Anterior cingulate cortex (tissue), 58 donors: ENCODE measurements at places on chromosomes 5 and 9.

DNA sequence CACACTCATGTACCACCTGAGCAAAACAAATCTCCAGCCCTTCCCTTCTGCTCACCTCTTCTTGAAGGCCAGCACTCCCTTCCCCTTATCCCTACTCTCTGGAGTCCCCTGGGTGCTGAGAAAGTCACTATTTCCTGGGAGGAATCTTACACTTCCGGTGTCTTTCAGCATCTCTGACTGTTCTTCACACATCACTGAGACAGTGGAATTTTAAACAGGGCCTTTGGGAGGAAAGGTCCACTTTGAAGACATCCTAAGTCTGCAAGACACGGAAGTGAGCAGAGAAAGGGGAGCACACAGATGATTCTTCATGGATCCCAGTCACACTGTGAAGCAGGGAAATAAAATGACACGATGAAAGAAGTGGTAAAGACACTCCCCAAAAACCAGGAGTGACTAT, 25.6 kb downstream of the FRMD3 start:
- no peak for DNase-seq

GRCh38 chr5:90529194-90529938, at the start of gene LYSMD3:
TSS of gene LYSMD3 (minus strand) at chr5:90529584. CDS start at chr5:90525289, 4,295 bp downstream.
- peak; percentile 96 for DNase-seq

- no peak for DNase-seq
These were observed 264.3 kb upstream of the MVB12B start for GRCh38 chr9:126062158-126062886.

- DNase-seq = no peak
These were observed 55.7 kb upstream of the CARTPT start for GRCh38 chr5:71663191-71663969.

DNA sequence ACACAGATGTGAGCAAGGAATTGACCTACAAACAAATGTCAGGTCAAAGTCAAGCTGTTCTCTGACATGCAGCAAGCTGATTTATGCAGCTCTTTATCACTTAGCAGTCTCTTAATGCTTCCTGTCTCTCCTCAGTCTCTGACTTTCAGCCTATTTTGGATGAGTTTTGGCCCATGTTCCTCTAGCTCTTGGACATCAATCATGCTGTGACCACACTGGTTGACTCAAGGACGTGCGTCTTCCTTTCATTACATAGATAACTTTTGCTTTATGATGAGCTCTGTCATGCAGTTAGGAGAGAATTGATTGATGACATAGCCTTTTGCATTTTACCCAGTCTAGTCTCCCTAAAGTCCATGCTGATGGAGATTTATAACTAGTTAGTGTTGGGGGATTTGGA, 9.4 kb upstream of the REEP5 start:
- DNase-seq = no peak

- no peak for DNase-seq
These were observed 36.0 kb downstream of the WHRN start for GRCh38 chr9:114469091-114469853.

DNA sequence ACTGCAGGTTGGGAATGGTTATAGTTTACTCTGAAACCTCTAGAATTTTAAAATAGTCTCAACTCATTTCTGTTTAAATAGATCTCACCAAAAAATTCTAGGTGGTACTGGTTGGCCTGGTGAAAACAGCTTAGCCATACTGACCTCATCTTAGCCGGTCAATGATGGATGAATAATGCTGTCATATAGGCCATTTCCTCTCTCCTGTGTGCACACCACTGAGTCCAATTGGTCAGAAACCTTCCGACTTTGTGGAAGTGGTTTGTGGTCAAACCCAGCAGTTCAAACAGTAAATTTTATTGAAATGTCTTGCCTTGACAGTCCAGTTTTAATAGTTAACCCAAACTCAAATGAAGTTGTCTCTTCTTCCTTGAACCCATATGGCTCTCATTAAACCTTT, 98.6 kb downstream of the GIN1 start:
- no peak for DNase-seq

DNA sequence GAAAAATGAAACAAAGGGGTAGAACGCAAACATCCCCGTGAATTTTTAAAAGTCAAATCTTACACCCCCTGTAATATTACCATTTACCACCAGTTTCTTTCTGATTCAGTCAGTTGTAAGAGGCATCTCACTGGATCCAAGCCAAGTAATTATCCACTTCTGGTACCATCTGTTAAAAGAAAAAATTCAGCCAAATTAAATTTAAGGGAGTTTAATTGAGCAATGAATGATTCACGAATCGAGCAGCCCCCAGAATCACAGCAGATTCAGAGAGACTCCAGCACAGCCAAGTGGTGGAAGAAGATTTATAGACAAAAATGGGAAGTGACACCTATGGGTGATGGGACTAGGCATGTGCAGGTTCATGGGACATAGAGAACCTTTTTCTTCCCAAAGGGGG, 29.9 kb upstream of the MTMR12 start:
- no peak for DNase-seq

DNA sequence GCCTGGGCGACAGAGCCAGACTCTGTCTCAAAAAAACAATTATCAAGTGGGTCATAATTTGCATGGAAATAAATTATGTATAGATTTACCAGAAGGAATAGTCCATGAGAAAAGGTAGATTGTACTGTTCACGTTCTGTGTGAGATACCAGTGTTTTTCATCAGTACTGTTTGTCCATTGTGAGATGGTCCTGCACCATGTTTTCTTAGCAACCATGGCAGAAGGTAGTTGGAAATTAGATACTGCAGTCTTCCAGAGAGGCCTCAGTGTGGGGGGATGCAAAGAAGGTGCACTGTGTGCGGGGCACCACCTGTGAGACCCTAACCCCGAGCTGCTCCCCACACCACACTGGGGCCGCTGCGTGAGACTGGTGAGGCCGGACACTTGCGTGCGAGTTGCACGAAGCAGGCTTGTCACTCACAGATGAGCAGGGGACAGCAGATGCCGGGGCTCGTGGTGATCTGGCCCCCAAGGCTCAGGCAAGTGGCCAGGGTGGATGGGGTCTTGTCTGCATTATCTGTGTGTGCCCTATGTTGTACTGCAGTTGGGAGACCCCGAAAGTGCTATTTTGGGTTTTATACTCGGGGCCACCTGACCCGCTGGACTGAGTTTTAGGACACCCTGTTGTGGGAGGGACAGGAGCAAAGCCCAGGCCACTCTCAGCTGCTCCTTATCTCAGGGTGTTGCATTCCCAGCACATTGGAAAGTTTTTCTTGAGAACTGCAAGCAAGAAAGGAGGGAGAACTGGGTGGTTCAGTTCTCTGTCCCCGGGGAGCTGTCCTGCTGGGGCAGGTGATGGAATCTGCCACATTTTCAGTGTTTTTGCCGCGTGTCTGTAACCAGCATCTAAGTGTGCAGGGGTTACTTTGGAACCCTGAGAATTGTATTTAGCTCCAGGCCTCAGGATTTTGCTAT, 61.9 kb downstream of the EHMT1 start:
- DNase-seq = no peak

- DNase-seq = no peak
These were observed 51.2 kb downstream of the MRPS27 start for GRCh38 chr5:72268753-72269410.

DNA sequence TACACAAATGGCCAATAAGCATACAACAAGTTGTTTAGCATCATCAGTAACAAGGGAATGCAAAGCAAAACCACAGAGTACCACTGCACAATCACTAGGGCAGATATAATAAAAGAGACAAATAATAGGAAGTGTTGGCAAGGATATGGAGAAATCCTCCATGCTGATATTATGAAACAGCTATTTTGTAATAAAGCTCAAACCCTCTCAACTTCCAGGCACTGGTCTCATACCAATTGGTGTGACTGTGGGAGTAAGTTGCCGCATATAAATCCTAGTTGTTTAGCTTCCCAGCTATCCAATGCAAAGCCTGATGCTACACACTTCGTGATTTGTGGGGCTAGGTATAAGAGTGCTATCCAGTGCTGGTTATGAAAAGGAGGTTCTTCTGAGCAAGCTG, 88.6 kb downstream of the SMIM23 start:
- no peak for DNase-seq

- DNase-seq = no peak
These were observed 108.1 kb downstream of the SEMA5A start for GRCh38 chr5:9437741-9438240.

DNA sequence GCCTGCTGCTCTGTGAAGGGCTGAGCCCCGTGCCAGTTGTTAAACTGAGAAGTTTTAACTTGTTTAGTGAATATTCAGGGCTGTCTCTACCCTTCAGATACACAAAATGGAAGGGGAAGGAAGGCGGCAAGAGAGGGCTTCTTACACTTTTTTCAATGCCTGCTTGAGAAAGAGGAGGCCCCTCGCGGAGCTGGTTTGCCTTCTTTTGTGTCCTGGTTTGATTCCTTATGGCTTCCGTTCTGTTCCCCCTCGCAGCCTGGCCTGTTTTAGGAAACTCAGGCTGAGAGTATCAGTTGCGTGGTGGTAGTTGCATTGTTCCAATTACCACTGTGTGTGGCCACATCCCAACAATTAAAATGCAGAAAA, 1.0 kb downstream of the FAM53C start:
- DNase-seq = no peak

GRCh38 chr5:80958616-80959015, 1.5 kb upstream of the RASGRF2 start:
- DNase-seq = no peak

DNA sequence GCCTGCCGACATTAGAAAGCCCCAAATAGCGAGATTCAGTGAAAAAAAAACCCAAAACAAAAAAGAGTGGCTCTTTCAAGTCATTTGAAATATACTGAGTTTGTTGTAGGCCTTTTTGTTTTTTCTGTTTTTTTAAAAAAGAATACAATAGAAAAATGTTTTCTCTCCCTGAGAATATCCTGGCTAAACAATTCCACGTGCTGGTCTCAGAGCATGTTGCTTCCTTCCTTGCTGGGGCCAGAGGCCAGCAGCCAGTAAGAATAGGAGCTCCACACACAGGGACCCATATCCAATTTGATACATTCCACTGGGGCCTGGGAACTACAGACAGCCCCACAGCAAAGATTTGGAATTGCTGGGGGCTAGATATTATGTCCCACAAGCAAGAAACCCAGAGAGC, 191.4 kb downstream of the HSPA4 start:
- DNase-seq = no peak

DNA sequence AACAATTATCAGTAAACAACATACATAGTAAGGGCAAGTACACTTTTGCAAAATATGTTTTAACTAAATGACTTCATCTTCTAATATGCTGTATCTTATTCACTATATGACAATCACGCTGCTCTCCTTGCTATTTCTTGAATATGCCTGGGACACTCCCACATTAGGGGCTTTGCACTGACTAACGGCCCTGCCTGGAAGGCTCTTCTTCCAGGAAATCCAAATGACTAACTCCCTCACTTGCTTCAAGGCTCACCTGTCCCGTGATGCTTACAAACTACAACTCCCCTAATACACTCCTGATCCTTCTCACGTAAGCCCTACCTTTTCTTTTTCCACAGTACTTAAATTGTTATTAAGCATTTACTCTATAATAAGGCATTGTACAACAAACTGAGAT, 10.6 kb downstream of the ERP44 start:
- no peak for DNase-seq

- no peak for DNase-seq
These were observed 692.3 kb downstream of the PTPRD start for GRCh38 chr9:9920425-9921060.

- no peak for DNase-seq
These were observed 28.5 kb downstream of the RHOBTB3 start for GRCh38 chr5:95759634-95760033.

DNA sequence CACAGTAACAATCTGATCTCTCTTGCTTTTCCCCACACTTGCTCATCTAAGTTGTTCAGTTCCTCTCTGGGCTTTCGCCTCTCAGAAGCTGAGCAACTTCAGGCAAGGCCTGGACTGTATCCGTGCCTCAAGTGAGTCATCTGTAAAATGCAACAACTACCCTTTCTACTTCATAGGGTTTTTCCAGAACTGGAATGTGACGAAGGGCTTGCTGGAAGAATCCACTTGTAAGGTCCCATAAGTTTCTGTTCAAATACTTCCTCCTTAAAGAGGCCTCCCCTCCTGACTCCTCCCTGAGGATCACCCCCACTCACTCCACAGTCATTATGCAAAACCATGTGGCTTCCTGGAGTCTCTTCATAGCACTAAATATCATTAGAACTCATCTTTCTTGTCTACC, 17.5 kb upstream of the INSYN2B start:
- no peak for DNase-seq
